ENCODE measurements at places on chromosomes 16 and 17. TPM values are rescaled to one million over a fixed set of nuclear protein-coding genes. Genes with fewer than 3 reads are reported as not detected.

The TRPV3 gene
- total RNA-seq = 0.36 TPM

DNA sequence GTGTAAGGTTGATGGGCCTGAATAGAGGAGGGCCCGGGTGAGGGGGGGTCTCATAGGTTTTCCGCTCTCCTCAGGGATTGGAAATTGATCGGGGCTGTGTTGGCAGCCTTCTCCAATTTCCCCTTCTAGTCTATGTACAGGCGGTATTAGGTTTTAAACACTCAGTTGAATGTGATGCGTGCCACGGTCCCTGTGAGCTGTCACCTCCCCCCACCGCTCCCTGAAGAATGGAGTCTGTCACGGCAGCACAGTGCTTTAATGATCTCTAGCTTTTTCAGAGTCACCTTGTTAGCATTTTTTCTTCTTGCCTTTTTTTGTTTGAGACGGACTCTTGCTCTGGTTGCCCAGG, 800 bp downstream of the COX4I1 start:
- no peak for DNase-seq

DNA sequence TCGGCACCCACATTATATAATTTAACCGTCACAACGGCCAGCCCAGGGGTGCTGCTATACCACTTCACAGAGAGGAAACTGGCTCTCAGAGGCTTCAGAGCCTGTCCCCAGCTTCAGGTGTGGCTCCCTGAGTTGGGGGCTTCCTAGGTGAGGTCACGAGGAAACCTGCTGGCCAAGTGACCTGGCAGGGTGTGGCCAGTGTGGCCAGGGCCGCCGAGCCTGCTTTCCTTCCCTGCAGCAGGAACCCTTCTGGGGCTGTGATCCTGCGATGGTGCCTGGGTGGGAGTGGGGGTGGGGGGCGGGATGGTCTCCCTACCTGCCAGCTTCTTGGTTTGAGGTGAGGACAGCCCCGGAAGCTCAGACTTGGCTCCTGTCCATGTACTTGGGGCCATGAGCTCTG, 39.9 kb downstream of the ADCY7 start:
- no peak for DNase-seq

DNA sequence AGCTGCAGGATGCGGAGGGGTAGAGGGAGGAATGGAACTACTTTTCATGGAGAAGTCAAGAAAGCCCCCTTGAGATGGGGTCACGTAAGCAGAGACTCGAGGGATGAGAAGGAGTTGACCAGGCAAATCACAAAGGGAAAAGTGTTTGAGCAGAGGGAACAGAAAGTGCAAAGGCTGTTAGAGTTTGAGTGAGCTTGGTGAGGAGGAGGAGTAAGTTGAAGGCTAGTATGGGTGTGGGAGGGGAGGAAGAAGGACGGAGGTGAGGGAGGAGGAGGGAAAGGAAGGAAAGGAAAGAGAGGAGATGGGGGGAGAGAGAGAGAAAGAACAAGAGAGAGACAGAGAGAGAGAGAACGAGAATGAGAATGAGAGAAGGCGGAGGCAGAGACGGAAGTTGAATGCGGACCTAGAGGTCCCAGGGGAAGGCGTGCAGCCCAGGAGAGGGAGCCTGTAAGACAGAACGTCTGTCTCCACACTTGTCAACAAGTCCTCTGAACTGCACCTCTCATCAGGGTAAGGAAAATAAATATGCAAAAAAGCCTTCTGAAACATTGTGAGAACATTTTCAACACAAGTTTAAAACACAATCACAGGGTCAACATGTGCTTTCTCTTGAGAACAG, 279.8 kb upstream of the EEF2KMT start:
- no peak for DNase-seq

DNA sequence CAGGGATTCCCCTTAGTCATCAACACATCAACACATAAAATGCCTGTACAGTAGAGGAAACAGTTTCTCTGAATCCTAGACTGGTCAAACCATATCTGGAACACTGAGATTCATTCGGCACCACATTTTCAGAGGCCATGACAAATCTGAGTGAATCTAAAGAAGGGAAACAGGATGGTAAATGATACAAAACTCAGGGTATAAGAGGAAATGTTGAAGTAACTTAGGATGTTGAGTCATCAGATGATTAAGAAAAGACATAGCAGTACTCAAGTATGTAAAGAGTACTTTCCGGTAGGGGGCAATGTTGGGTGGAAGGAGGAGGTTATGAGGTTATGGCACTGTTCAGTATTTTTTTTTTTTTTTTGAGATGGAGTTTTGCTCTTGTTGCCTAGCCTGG, 358.5 kb upstream of the PMFBP1 start:
- no peak for DNase-seq
